ENCODE measurements at places on chromosomes 4 and X.

DNA sequence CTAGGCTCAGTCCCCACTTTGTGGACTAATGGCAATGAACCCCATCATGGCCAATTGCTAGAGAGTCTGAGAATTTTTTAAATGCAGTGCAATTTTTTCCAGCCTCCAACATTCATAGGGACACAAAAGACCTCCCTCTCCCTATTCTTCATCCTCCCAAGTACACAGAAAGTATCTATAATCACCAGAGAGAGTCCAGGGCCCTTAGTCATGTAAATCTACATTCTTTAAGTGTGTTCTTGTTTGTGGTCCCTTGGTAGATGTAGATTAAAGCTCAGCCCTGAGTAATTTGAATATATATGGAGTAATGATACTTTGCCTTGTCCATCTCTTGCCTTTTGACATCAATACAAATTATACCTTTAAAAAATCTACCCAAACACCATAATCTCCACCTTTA is 51.3 kb upstream of the ATXN3L start:
- no peak for DNase-seq

DNA sequence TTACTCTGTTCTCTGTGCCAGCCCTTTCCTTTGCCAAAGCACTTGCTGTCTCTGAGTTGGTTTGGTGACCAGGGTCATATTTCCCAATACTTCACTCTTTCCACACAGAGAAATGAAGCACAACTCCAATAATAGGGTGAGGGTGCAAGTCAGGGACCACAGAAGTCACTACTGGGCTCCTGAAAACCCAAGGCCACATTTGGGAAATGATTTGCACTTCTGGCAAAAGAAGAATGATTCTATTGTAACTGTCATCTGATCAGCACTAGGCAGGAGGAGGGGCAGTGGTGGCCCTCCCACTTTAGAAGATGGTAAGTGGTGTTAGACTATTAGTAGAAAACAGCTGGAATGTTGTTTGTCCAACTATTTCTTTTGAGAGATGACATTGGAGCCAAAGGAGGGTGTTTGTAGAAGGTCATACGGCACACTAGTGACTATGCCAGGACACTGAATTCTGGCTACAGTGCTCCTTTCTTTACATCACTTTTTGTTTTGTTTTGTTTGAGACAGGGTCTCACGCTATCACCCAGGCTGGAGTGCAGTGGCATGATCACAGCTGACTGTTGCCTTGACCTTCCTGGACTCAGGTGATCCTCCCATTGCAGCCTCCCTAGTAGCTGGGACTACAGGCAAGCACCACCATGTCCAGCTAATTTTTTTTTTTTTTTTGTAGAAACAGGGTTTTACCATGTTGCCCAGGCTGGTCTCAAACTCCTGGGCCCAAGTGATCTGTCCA is 10.8 kb upstream of the HADH start:
- no peak for DNase-seq

- DNase-seq, result no peak
Observed at GRCh38 chrX:120350450-120351138, 11.3 kb upstream of the ATP1B4 start.

DNA sequence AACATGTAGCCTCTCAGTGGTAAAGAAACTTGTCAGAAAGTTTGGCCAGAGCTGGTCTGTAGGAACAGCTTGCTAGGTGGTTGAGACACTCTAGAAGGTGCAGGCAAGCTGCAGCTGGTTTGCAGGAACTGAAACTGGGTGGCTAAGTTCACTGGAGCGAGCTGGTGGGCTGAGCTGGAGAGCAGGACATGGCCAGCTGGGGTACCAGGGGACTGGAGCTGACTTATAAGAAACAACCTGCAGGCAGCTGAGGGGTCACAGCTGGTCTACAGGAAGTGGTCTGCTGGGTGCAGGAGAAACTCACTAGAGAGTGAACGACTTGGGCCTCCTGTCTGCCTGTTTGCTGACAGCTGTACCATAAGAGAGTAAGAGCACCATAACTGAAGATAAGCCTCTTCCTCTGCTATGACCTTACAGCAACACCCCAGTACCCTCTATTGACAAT is 157.1 kb upstream of the LNX1 start:
- no peak for DNase-seq

GRCh38 chr4:8702516-8703400 is 110.2 kb downstream of the CPZ start:
- DNase-seq, result no peak

- no peak for DNase-seq
Observed at GRCh38 chr4:4496592-4497372, 45.1 kb downstream of the STX18 start.

Data from stimulated activated CD4-positive, alpha-beta T cell treated with anti-CD3 and anti-CD28 coated beads, Interleukin-15, amount 100 ng/mL, for 1 hour (primary cell).